Stimulated activated CD4-positive, alpha-beta T cell treated with anti-CD3 and anti-CD28 coated beads, Interleukin-1b, Interleukin-23, amount 100 ng/mL, for 1 hour (primary cell): ENCODE measurements at places on chromosomes 2 and 18.

- no peak for DNase-seq
Measured at GRCh38 chr2:121147766-121148165, 137.2 kb downstream of the TFCP2L1 start.

DNA sequence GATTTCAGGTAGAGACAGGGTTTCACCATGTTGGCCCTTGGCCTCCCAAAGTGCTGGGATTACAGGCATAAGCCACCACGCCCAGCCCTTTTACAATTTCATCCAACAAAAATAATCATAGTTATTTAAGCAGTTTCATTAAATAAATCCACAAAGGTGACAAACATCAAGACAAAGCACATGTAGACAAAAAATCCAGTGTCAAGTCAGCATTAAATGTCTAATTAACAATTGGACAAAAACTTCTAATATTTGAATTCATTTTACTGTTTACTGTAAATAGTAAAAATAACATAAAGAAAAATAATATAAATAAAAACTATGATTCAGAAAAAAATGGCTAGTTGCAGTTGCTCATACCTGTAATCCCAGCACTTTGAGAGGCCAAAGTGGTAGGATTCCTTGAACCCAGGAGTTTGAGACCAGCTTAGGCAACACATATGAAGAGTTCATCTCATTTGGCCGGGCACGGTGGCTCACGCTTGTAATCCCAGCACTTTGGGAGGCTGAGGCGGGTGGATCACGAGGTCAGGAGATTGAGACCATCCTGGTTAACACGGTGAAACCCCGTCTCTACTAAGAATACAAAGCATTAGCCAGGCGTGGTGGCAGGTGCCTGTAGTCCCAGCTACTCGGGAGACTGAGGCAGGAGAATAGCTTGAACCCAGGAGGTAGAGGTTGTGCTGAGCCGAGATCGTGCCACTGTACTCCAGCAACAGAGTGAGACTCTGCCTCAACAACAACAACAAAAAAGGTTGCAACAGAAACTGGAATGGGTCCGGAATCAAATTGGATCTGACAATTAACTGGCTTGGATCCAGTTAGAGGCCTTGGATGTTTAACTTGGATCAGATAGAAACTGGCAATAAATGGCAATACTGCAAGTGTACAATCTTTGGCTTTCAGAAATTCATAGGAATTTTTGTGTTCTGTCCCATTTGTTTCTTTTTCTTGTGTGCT, 56.9 kb upstream of the MAT2A start:
- no peak for DNase-seq

GRCh38 chr2:232479341-232480200, 8.1 kb downstream of the ECEL1 start:
- DNase-seq: no peak

DNA sequence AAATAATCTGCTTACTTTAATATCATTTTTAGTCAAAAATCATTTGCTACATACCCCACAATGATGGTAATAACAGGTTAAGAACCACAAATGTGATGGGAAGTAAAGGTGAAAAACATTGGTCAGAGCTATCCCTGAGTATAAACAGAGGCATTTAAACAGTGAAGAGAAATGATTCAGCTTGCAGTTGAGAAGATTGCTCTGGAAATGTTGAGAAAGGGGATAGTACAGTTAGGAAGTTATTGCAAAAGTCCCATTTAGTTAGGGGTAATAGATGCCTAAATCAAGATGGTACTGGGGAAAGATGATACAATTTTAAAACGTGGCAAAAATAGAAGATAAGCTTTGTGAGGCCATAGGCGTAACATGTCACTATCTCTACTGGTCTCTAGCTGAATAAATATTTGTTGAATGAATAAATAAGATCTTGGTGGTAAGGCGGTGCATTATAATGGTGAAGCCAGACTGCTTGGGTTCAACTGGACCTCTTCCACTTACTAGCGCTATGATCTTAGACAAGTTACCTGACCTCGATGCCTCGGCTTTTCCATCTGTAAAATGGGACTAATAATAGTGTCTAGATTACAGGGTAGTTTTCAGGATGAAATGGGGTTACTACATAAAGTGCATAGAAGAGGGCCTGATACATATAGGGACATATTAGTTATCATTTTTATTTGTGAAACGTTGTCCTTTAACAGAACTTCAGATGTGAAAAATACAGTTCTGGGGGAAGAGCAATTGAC, 2.0 kb upstream of the BZW1 start:
- DNase-seq: no peak

GRCh38 chr2:227606476-227606875, 7.8 kb downstream of the SCYGR2 start:
- no peak for DNase-seq

- DNase-seq: no peak
Measured at GRCh38 chr2:165825041-165825440, 31.0 kb upstream of the GALNT3 start.

GRCh38 chr18:42112657-42113420, 157.8 kb downstream of the PIK3C3 start:
- no peak for DNase-seq

DNA sequence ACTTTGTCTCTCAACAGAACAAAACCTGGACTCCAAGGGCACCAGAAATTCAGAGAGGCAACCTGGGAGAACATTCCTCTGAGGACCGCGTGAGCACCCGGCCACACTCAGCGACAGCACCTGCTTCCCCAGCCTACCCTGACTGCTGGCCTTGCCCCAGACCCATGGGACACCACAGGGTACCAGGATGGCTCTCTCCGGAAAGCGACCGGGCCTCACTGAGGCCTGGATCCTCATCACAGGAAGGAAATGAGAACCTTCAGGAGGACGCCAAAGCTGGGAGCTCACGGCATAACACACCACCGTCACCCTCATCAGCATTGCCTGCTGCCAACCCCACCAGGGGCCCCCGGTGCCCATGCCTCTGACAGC, 38.9 kb downstream of the HS6ST1 start:
- DNase-seq: no peak

GRCh38 chr2:138298900-138299299, 202.7 kb upstream of the SPOPL start:
- DNase-seq: no peak

DNA sequence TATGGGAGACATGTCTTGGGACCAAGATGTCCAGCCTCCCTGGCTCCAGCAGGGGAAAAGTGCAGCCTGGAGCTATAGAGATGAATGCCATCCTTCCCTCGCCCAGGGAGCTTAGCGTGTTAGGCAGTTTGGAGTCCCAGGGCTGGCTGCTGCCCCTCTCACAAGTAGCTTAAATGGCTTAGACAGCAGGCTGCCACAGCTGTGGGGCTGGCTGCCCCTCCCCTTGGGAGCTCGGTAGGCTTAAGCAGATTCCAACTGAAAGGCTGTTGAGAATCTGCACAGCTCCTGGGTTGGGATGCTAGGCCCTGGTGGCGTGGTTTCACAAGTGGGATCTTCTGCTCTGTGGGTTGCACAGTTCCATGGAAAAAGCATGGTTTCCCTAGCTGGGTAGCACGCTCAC, 940.5 kb upstream of the DDX18 start:
- DNase-seq: no peak

DNA sequence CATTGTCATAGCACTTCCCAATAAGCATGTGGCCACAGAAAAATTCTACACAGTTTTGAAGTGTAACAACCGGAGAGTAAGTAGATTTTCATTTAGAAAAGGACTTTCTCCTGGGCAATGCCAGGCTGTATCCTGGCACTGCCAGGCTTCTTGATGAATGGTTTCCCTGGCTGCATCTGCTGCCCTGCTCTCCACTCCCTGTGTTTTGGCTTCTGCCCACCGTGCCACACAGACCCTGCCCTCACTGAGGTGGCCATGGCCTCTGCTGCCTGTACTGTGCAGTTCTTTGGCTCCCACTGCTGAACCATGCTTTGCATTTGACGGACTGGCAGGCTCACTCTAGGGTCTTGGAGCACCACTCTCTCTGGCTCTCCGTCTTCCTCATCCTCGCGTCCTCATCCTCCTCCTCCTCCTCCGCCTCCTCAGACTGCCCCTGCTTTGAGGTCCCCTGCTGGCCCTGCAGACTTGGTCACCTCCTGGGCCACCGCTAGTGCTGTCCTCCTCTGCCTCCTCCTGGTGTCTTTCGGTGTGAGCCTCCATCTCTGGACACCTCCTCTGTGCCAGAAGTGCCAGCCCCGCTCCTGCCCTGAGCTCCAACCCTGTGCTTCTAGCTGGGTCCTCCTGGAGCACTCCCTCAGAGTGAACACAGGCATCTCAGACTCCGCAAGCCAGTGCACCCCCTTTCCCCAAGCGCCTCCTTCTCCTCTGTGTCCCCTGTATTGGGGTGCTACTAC, 45.9 kb upstream of the CNGA3 start:
- DNase-seq: no peak

DNA sequence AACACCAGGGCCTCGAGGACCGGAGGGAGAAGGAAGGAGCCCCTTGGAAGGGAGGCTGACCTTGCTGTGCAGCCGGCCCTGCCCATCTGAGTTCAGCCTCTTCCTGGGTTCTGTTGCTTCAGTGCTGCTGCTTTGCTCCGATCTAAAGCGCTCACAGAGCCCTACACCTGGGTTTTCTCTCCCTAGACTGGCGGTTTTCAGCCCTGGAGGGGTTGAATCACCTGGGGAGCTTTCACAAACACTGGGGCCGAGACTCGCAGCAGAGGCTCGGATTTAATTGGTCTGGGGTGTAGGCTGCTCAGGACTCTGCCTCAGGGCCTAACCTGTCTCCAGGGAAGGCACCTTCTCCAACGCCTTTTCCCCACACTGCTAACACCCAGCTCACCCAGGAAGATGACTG, 40.9 kb upstream of the SMAD7 start:
- no peak for DNase-seq

- peak; percentile 56 for DNase-seq
Measured at GRCh38 chr2:237700512-237701032, 73.2 kb downstream of the LRRFIP1 start.

- DNase-seq: no peak
Measured at GRCh38 chr2:242046206-242046826, 176.8 kb downstream of the RTP5 start.

DNA sequence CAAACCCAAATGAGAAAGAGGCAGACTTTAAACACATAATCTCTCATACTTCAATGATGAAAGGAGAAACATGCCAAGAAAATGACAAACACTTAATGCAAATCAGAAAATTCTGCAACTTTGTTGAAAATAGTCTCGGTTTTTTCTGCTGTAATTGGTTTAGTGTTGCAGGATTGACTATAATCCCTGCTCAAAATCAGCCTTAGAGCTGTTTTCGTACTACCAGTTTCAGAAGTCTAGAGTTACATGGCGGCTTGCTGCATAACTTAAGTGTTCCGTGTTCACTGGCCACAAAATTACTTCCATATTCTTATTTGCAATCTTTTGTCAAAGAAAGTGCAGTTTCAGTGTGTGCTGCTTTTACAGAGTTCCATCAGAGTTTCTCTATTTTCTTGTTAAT, 48.9 kb upstream of the ITGAV start:
- no peak for DNase-seq

GRCh38 chr2:14749884-14750283, 117.4 kb downstream of the LRATD1 start:
- no peak for DNase-seq

- no peak for DNase-seq
Measured at GRCh38 chr2:240932724-240933047, 26.6 kb downstream of the CROCC2 start.

DNA sequence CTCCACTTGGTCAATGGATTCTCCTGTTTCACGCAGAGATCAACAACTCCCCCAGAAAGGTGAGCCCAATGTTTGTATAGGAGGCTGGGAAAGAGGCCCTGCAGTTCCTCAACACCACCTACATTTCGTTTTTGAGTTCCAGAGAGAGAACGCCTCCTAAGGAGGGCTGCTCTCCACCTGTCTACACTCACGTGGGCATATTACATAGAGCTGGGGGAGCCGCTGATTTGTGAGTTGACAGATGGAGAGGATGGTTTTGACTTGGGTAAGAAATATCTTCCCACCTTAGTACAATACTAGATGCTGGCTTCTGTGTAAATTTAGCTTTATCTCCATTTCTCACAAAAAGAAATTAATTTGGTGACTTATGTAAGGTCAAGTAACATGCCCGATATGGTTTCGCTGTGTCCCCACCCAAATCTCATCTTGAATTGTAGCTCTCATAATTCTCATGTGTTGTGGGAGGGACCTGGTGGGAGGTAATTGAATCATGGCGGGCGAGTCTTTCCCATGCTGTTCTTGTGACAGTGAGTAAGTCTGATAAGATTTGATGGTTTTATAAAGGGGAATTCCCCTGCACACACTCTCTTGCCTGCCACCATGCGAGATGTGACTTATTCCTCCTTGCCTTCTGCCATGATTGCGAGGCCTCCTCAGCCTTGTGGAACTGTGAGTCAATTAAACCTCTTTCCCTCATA, 274.5 kb upstream of the PXDN start:
- DNase-seq: no peak

GRCh38 chr2:127523269-127523939, 2.9 kb downstream of the IWS1 start:
- no peak for DNase-seq

GRCh38 chr2:9235147-9236044, 28.8 kb downstream of the ASAP2 start:
- DNase-seq: no peak

DNA sequence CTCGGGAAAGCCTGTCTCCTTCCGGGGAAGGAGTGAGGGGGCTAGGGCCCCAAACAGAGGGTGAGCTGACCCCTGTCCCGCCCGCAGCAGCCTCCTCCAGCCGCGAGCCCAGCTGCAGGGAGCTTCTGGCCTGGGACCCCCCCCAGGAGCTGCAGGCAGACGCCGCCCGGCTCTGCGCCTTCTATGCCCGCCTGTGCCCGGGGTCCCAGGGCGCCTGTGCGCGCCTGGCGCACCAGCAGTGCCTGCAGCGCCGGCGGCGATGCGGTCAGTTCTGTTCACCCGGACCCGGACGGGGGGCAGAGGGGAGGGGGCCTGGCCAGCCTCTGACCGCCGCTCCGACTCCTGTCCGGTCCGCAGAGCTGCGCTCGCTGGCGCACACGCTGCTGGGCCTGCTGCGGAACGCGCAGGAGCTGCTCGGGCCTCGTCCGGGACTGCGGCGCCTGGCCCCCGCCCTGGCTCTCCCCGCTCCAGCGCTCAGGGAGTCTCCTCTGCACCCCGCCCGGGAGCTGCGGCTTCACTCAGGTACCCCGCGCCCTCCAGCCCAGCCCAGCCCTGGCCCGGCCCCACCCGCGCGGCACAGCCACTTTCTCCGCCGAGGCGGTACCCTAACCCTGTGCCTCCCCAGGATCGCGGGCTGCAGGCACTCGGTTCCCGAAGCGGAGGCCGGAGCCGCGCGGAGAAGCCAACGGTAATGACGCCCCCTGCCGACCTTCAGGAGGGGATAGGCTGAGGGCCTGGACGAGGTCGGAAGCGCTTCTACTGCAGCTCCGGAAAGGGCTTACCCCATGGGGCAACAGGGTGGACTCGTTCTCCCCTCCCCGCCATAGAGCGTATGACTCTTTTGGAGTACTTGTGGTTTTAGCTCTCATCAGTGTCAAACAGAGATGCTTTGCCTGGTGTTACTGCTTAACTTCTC, 2.0 kb upstream of the CHRND start:
- DNase-seq: no peak
